ENCODE measurements at places on chromosomes 4 and X.

DNA sequence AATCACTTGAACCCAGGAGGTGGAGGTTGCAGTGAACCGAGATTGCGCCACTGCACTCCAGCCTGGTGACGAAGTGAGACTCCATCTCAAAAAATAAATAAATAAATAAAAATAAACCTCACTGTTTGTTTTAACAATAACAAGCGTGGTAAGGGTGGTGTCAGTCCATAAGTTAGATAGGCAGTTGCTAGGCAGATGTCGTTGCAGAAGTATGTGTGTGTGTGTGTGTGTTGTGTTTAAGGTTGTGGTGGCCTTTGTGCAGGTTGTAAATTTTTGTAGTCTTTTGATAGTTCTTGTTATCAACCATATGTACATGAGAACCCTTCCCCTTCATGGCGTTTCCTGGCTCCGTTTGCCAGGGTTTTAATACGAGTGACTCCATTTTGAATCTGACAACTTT is 4.0 kb upstream of the AASDH start:
- H3K4me3 ChIP-seq, result no peak overlapping the region
- no peaks in the 10 kb centered on the region for H3K4me1 ChIP-seq
- H3K36me3 ChIP-seq, result no peaks in the 10 kb centered on the region
- H3K27ac ChIP-seq, result no peak overlapping the region
- DNase-seq, result no peak

GRCh38 chr4:14848229-14848628 is 154.1 kb upstream of the CPEB2 start:
- H3K36me3 ChIP-seq, result no peaks in the 10 kb centered on the region
- no peaks in the 10 kb centered on the region for H3K27me3 ChIP-seq
- no peaks in the 10 kb centered on the region for H3K4me1 ChIP-seq
- DNase-seq, result no peak

DNA sequence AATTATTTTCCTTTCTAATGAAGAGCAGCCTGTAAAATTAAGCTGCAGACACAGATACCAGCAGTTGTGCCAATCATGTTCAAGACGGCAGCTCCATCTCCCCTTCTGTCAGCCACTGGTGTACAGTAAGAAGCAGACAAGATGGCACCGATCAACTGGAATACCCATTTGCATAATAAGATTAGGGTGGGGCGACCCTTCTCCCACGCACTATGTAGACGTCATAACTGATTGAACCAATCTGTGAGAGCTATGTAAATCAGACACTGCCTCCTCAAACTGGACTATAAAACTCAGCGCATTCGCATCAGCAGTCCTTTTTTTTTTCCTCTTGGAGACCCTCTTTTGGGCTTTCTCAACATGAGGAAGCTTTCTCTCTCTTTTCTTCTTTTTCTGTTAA is 40.4 kb upstream of the INTS6L start:
- H3K27me3 ChIP-seq, result no peaks in the 10 kb centered on the region
- no peak overlapping the region for H3K27ac ChIP-seq

DNA sequence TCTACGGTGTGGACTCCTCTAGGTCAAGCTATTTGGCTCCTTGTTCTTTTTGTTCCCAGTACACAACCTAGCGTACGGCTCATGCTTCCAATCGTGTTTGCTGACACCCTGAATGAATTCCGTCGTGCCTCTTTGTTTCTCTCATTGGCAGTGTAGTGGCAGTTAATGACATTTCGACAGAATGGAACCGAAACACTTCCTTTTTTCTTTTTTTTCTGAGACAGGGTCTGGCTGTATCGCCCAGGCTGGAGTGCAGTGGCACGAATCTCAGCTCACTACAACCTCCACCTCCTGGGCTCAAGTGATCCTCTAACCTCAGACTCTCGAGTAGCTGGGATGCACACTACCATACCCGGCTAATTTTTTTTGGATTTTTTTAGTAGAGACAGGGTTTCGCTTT is 113.3 kb upstream of the ATP6AP2 start:
- no peak overlapping the region for H3K4me3 ChIP-seq
- DNase-seq, result no peak
- H3K4me1 ChIP-seq, result no peaks in the 10 kb centered on the region

DNA sequence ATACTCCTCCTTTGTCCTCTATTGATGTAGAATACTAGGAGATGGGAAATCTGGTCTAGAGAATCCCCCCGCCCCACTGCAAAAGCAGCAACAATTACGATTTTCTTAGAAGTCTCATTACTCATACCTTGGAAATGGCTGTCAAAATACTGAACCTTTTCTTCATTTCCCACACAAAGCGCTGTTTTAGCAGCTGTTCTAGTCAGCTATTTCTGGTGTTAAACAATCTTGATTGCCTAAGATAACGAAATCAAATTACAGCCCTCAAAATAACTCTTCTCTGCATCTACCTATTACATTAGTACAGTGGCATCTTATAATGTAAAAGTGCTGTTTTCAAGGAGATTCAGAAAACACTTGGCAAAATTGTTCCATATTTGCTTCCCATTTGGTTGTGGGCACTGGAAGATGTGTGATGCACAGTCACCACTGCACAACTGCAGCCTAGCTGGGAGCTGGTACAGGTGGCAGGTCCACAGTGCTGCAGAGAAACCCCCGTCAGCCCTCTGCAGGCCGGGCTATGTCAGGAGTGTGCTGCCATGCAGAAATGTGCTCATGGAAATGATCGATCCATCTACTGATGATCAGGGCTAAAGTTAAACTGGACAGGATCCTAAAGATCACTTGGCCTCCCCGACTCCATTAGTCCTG is 50.4 kb downstream of the TBC1D9 start:
- DNase-seq, result no peak
- H3K4me3 ChIP-seq, result no peak overlapping the region
- H3K36me3 ChIP-seq, result no peaks in the 10 kb centered on the region
- no peak overlapping the region for H3K27ac ChIP-seq
